ENCODE measurements at places on chromosomes 3 and 15.

DNA sequence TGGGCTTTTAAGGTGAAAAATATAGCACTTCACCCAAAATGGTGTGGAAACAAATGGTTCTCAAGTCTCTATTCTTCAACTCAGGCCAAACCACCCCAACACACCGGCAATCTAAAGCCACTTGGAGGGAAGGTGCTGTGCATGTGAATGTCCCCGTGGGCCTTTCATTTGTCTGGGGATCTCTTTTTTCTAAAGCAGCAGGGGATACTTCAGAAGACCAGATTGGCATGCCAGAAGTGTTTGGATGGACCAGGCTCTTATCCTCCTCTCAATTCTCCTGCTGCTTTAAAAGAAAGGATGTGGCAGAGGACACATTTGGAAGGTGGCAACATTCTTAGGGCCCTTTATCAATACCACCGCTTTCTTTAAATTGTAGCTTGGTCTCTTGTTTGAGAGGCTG lies 193.1 kb downstream of the MEIS2 start:
- no peak for DNase-seq

GRCh38 chr3:79810581-79810980 lies 42.8 kb upstream of the ROBO1 start:
- DNase-seq = no peak

- DNase-seq = no peak
Measured at GRCh38 chr3:185151964-185152409, 873 bp downstream of the C3orf70 start.

DNA sequence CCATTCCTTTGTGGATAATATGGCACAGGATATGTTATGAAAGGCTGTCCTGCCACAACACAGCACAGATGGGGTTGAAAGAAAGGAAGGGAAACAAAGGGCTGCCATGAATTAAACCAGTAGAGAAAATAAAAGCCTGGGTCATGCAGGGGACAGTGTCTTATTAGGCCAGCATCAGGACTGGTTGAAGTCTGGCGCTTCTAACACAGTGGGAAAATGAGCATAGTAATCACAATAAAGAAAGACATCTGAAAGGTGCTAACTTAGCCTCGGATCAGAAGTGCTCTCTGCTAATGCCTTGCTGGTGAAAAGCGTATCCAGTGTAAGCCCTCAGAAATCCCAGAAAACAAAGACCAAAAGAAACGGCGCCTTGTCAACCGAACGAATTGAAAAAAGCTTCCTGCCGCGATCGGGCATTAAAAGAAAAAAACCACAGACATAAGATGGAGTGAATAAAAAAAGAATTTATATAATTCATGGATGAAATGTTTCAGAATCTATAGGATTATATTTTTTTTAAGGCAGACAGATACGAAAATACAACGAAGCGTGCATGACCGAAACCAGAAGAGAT lies 566 bp upstream of the MKRN3 start:
- DNase-seq = no peak

- no peak for DNase-seq
Measured at GRCh38 chr3:10907262-10907661, 85.3 kb upstream of the SLC6A1 start.

- DNase-seq = no peak
Measured at GRCh38 chr3:110332629-110333028, 739.0 kb upstream of the NECTIN3 start.

- no peak for DNase-seq
Measured at GRCh38 chr15:69652751-69653305, 200.2 kb downstream of the RPLP1 start.

DNA sequence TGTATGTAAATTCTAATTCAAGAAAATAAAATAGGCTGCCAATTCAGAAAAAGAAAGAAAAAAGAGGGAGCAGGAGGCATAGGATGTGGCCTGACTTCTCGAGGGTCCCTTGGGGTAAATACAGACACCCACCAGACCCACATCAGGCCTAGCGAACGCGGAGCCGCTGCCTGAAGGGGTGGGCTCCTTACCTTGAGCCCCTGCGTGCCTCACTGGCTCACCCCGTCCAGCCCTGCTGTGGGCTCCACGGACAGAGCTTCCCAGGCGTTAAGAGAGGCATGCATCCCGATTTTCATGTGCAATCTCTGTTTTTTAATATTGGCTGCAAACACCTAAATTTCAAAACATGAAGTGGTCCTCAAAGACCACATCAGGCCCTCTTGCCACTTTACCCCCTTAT lies 257.8 kb downstream of the PLCL2 start:
- no peak for DNase-seq

GRCh38 chr3:122975163-122975923 lies 52.2 kb downstream of the SEMA5B start:
- no peak for DNase-seq

DNA sequence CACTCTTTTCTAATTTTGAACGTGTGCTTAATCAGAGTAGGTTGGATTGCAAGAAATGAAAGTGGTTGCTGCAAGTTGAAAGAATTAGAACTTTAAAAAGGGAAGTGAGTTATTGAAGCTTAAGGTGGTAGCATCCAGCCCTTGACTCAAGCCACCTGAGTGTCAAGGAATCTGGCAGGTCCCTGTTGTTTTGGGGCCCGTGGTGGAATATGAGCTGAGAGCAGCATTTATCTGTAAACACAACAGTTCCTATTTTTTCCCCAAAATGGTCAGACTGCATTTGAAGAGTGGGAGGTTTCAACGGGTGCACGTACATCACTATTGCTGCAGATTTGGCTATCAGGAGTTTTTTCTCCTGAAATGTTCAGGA lies 1.7 kb downstream of the ITPR1 start:
- DNase-seq = no peak

DNA sequence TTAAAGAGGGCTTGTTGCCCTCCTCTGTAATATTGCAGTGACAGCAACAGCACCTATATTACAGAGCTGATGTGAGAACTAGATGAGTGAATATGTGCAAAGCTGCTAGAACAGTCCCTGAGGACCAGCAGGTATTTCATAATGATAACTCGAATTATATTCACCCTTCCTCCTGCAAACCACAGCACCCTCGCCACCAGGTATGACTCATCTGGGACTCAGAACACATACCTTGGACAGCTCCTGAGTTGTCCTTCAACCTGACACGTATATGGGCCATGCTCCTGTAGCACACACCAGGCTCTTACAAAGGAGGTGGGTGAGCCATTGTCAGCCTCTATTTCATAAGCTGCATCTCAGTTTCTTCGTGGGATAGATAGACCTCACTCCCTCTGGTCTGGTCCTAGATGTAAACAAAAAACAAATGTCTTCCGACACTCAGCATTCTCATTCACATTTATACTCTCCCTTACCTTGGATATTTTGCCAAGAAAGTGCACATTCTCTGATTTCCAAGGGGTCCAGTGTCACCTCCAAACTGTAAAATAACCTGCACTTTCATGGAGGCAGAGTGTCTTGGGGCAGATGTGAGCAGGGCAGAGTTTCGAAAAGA lies 124.5 kb downstream of the TLE3 start:
- no peak for DNase-seq

- DNase-seq = no peak
Measured at GRCh38 chr3:106049821-106050220, 181.0 kb upstream of the CBLB start.

All from neural crest cell (in vitro differentiated cells).